ENCODE measurements at places on chromosomes 3 and 15.

- no peak for DNase-seq
Measured at GRCh38 chr3:7760718-7761117, 740.9 kb upstream of the LMCD1 start.

DNA sequence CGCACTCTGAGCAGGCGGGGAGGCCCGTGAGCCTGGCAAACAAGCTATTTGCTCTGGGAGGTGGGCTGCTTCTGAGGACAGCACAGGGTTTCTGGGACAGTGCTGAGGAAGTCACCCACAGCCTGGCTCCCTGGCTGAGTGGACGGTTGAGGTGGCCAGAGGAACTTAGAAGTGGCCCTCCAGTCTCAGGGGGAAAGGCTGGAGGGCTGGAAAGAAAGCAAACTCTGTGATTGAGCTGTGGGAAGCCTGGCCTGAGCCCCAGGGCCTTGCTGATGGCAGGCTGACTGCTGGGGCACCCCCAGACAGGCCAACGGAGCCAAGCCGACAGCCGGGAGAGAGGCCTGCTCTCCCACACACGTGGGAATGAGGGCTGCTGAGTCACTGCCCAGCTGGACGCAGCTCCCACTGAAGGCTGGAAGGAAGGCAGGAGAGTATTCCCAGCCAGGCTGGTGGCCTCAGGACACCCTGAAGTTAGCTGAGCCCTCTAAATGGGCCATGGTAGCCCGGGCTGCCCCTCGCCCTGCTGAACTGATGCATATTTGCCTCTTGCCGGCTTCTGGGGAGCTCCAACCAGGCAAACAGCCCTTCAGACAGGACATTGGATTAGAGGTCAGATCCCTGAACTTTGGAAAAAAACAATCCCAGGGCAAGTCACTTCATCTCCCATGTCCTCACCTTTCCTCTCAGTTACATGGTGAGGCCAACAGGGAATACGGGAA, 98.0 kb upstream of the TLE3 start:
- DNase-seq, result peak; percentile 37

GRCh38 chr3:38031022-38031994, 1.9 kb upstream of the PLCD1 start:
- DNase-seq, result no peak

- DNase-seq, result no peak
Measured at GRCh38 chr15:101482526-101483371, 6.8 kb downstream of the PCSK6 start.

GRCh38 chr3:130821806-130822205, 72.1 kb upstream of the ATP2C1 start:
- DNase-seq, result no peak
